Right ventricle myocardium superior (tissue), 1 donor: ENCODE measurements at places on chromosomes 5 and 9. TPM values are rescaled to one million over a fixed set of nuclear protein-coding genes. Genes with fewer than 3 reads are reported as not detected.

DNA sequence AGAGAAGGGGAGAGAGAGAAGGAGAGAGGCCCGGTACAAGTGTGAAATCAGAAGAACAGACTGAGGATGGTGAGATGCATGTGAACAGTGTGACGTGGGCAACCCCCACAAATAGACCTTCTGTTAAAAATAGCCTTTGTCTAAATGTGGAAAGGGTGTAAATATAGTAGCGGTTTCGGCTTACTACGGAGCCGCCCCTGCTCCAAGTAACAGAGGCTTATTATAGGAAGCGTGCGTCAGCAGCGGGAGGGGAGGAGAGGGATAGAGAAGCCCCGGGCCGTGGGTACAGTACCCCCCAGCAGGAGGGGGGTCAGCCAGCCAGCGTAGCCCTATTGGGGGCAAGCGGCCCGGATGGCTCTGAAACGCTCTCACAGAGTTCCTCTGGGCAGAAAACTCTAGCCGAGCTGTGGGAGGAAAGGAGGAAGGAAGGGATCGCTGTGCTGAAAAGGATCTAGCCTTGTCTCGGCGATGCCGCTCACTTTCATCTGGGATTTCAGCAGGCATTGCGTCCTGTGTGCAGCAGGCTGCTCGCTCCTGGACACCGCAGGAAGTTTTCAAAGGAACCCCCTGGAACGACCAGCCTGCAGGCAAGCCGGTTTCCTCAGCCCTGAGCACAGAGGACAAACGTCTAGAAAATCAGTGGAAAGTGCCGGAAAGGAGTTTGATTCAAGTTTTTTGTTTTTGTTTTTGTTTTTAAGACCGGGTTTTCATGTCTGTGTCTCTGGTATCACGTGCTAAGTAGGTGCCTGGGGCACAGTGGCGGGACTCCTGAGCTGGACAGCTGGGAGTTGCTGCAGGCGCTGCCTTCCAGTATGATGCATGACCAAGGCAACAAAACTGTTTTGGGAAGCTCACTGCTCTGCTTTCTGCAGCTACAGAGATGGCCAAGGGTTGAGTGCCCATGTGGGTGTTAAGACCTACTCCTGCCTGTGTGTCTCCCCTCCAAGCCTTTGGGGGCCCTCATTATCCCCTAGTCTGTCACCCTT, 146.6 kb downstream of the SEC61B start:
- DNase-seq, result peak; percentile 77

GRCh38 chr5:72151169-72151568, 43.9 kb downstream of the MAP1B start:
- DNase-seq, result no peak

- DNase-seq, result peak; percentile 85
These were observed 3.6 kb upstream of the ENG start for GRCh38 chr9:127858041-127858512.

DNA sequence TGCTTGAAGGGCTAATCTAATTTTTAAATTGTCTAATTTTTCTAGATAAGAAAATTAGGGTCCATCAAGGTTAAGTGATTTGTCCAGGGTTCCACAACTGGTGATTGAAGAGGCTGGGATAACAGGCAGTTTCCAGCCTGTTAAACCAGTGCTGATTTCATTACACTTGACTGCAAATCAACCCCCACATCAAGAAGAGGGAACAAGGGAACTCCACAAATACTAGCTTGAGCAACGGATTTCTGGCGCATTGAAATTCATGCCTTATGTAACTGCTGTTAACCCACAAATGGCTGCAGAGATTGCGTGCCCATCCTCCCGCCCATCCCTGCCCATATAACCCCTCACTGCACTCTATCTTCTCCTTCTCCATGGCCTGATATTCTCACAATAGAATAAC, 10.0 kb downstream of the PLPPR1 start:
- no peak for DNase-seq

DNA sequence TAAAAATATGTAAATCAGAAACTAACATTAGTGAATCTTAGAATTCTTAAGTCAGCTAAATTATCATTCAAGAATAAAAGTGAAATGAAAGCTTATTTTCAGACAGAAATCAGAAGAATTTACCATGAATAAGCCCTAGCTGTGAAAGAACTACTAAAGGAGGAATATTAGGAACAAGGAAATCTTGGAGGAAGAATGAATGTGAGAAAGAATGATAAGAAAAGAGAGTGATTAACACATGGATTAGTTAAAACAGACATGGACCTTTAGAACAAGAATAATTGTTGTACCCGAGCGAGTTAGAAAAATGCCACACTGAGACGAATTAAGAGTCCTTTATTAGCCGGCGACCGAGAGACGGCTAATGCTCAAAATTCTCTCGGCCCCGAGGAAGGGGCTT, 24.1 kb upstream of the RHOBTB3 start:
- DNase-seq, result no peak

Gene F12
- total RNA-seq, result not detected

Gene PCDHGB7
- 9.8 TPM for total RNA-seq
